ENCODE measurements at places on chromosomes 11 and 22.

DNA sequence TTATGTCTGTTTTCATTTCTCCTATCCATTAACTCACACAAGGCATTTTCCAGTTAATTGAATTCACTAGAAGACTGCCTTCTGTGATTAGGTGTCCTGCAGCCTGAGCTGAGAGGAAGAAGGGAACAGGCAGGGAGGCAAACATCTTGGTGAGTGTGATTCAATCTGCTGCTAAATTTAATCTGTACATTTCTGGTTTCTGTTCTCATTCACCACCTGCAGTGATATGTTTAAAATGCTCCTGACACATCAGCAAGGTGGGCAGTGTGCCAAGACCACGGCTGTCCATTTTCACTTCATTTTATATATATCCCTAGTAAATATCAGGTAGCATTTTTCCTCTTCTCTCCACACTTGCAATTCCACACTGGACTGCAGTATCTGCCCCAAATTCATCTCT lies 416.5 kb downstream of the TMEM135 start:
- no peak for DNase-seq

- no peak for DNase-seq
Measured at GRCh38 chr11:78325274-78325781, 92.3 kb downstream of the GAB2 start.

DNA sequence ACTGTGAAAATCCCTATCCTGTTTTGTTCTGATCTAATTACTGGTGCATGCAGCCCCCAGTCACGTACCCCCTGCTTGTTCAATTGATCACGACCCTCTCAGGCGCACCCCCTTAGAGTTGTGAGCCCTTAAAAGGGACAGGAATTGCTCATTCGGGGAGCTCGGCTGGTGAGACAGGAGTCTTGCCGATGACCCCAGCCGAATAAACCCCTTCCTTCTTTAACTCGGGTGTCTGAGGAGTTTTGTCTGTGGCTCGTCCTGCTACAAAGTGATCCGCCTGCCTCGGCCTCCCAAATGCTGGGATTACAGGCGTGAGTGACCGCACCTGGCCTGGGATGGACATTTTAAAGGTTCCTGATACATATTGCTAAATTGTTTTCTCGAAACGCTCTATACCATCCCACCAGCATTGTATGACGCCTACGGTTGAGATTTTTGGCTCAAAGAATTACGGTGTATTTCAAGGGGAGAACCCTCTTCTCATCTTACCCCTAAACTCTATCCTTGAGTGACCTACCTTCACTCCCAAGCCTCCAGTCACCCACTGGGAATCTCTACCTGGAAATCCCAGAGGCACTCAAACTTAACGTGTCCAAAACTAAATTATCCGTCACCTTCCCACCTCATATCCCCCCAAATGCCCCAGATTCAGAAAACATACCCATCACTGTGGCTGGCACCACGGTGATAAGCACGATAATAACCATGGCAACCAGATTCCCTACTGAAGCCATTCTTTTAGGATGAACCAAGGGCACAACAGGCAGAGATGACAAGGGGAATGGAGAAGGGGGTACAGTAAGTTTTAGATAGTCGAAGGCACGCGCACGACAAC lies 789 bp upstream of the POLA2 start:
- no peak for DNase-seq

DNA sequence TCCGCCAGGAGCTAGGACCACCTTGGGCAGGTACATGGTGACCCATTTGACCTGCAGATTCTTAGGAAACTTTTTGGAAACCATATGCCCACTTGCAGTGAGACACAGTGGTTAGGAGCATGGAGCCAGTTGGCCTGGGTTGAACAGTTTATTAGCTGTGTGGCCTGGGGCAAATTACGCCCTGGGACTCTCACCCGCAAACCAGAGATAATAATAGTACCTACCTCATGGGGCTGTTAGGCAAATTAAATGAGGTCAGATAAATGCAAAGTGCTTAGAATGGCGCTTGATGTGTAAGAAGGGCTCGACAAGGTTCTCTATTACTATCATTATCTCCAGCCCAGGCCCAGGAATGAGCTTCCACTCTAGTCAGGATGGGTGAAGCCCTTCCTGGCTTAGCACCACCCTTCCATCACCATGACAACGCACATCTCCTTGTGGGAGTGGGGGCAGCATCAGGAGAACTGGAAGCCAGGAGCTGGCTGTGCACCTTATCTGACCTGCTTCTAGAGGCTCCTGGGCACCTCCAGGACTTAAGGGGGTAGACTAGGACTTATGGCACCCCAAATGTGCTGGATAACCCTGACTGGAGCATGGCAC lies 5.1 kb downstream of the SYT12 start:
- peak; percentile 9 for DNase-seq

- DNase-seq, result no peak
Measured at GRCh38 chr11:34027516-34028408, 23.8 kb upstream of the CAPRIN1 start.

DNA sequence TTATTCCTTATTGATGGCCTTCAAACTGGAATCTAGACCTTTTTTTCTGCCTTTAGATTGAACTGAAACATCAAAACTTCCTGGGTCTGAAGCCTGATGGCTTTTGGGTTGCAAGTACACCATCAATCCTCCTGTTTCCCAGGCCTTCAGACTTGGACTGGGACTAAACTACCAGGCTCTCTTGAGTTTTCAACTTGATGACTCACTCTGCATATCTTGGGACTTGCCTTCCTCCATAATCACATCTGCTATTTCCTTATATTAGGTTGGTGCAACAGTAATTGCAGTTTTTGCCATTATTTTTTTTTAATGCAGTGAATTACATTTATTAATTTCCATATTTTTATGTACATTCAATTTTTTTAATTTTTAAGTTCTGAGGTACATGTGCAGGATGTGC lies 7.0 kb downstream of the OR51B5 start:
- DNase-seq, result peak; percentile 17
